AG10803 (cell line): ENCODE measurements at places on chromosomes 5 and 9.

DNA sequence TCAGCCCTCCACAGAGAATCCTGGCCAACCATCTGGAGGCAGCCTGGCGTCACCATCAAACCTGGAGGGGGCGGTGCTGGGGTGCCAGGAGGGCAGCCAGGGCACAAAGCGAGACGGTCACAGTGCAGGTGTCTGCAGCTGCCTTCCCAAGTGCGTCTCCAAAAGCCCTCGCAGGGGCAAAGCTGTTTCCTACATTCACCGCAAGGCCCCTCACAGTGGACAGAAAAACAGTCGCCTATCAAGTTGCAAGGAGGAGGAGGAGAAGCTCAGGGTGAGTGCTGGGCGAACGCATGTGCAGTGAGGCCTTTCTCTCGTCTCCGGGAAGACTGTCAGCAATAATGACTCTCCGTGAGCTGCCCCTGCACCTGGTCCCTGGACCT, 18.0 kb upstream of the LHX3 start:
- DNase-seq, result no peak

- peak; percentile 25 for DNase-seq
These were observed 95.6 kb downstream of the NR6A1 start for GRCh38 chr9:124675261-124676158.

DNA sequence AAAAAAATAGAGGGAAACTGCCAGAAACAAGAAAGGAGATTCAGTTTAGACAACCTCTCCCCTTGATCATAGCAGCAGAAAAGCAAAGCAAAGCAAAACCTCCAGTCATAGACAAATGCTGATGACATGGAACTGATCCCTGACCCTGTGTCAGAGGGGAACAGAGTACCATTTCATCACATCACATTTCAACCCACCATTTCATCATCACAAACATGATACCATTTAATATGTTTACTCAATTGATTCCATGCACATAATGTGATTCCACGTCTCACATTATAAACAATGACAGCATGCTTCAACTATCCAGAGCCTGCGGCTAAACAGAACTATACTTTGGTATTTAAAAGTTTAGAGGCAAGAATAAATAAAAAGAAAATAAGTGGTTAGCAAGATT, 28.7 kb upstream of the ACOT12 start:
- DNase-seq, result peak; percentile 60

GRCh38 chr5:6135977-6136376, 242.4 kb downstream of the MED10 start:
- DNase-seq, result no peak

DNA sequence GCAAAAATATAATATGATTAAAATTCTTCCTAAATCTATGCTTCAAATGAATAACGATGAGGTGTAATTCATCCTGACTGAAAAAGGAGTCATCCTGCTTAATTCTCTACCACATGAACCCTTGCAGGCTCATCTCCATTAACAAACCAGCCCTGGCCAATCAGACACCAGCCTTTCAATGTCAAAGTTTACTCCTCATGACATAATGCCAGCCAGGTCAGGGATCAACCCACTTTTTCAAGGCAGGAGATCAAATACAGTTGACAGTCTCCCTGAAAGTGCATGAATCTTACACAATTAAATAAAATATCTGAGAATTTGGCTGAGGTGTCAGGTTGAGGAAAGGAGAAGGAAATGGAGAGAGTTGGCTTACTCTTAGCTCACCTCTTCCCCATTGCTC, 7.0 kb downstream of the GRIN3A start:
- no peak for DNase-seq

- no peak for DNase-seq
These were observed 247.0 kb upstream of the IRX4 start for GRCh38 chr5:2129568-2130272.
